Suppressor macrophage treated with lipopolysaccharide for 1 hour (primary cell): ENCODE measurements at places on chromosomes 3 and 15.

- DNase-seq, result no peak
Measured at GRCh38 chr3:71599416-71599815, 15.9 kb upstream of the FOXP1 start.

- DNase-seq, result no peak
Measured at GRCh38 chr3:75001330-75001729, 386.9 kb upstream of the CNTN3 start.

DNA sequence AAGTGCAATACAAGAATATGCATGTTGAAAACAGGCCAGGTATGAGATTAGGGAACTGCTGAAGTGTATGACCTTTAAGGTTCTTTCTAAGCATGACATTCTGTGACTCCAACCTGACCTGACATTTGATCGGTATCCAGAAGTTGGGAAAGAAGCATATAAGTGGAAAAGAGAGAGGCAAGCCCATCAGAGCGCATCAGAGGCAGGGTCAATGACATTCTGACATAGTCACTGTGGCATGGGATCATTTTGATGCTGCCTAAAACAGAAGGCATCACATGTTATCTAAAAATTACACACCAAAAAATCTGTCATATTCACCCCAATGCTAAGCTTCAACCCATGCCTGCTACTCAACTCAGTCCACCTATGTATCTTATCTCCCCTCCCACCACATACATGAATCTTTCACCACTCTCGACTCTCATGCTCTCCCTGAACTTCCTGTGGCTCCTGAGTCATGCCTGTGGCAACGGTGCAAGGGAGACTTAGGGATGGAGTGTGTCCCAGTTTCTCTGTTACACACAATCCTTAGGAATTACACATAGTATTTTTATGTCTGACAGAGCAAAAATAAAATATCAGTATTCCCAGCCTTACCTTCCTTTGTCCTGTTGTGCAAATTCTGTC lies 20.5 kb upstream of the LRRN1 start:
- DNase-seq, result no peak

- no peak for DNase-seq
Measured at GRCh38 chr15:101009176-101009575, 90.0 kb downstream of the LRRK1 start.

DNA sequence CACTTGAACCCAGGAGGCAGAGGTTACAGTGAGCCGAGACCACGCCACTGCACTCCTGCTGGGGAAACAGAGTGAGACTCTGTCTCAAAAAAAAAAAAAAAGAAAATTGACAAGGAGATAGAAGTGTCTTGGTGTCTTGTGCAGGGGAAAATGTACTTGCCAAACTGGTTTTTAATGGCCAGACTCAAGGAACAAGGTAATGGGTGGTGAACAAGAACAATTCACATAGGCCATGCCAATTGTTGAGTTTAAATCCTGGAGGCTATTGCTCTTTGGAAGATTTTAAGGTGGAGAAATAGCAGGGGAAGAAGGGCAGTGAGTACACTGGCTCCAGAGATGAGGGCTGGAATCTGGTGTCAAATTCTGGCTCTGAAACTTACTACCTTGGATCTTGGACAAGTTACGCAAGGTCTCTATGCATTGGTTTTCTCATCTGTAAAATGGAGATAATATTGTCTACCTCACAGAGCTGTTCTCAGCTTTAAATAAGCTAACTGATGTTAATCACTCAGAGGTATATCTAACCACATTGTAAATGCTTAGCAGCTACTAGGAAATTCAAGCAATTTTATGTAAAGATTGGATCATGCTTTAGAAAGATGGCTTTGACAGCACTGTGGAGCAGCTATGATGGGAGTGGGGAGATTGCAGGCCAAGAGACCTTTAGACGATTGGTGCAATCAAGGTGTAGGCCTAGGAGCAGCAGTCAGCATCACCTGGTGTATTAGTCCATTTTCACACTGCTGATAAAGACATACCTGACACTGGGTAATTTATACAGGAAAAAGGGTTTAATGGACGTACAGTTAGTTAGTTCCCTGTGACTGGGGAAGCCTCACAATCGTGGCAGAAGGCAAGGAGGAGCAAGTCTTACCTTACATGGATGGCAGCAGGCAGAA lies 78.3 kb downstream of the B3GALNT1 start:
- DNase-seq, result no peak

DNA sequence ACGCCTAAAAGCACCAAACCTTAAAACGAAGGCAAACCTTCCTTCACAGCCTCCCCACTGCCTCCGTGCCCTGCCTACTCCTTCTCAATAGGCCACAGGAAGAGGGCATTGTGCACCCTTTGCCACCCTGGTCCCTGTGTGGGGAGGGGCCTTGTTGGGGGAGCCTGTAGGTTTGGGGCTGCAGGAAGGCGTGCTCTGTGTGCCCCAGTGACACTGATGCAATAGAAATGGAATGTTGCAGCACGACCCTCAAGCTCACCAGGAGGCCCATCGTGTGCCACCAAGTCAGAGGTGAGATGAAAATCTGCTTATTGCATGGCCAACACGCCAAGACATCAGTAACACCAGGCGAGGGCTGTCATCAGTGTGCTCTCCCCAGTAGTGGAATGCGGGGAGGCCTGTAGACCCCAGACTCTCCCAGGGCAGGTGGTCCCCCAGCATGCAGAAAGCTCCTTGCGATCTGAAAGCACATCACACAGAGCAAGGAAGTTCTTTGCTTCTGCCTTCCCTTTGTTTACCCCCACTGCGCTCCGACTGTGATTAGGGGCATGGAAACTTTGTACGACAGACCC lies 86.2 kb downstream of the ASB7 start:
- DNase-seq, result no peak

DNA sequence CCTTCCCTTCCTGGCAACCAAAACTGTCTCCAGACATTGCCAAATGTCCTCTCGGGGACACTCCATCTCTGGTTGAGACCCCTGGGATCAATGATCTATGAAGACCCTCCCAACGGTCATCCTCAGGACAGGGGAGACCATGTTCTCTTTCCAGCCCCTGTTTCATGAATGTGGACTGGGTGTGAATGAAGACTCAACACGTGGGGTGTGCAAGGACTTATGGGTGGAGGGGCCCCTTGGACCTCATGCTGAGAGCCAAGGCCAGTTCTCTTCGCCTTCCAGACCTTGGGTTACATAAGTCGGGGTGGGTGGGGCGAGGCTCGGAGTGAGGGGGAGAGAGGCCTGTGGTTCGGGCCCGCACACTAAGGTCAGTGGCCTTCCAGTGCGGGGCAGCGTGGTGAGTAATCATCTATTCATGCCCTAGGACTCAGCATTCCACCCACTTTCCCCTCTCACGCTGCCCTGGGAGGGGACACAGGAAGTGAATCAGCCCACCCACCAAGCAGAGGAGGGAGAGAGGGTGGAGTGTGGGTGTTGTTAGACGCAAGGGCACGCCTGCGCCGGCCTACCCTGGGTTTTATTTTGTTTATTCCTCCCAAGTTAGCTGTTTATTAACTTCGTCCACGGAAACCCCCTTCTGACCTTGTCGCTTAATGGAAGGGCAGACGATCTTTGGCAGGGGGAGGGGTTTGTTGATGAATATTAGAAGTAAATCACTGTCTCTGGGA lies 6.7 kb downstream of the PAQR5 start:
- peak; percentile 90 for DNase-seq
